ENCODE measurements at places on chromosomes 2 and 18.

- DNase-seq: no peak
Measured at GRCh38 chr2:144190908-144191605, 328.9 kb downstream of the ZEB2 start.

GRCh38 chr18:23861805-23862470, 152.6 kb upstream of the TTC39C start:
- no peak for DNase-seq

- no peak for DNase-seq
Measured at GRCh38 chr18:79382681-79383387, 12.9 kb upstream of the NFATC1 start.

GRCh38 chr2:208491641-208492040, 85.0 kb downstream of the PTH2R start:
- no peak for DNase-seq

GRCh38 chr2:216849987-216850386, 9.9 kb downstream of the TNP1 start:
- no peak for DNase-seq

Data from CD4-positive, alpha-beta T cell treated with Interleukin-10 for 1 hour (primary cell).